ENCODE measurements at places on chromosomes 11 and 22. TPM values are rescaled to one million over a fixed set of nuclear protein-coding genes. Genes with fewer than 3 reads are reported as not detected.

Gene PDE2A
- total RNA-seq, result 16.2 TPM

Gene OR2AG1
- total RNA-seq, result not detected

GRCh38 chr11:111417766-111418435 lies 38.8 kb upstream of the POU2AF1 start:
- H3K36me3 ChIP-seq, result no peaks in the 10 kb centered on the region
- no peak overlapping the region for H3K4me3 ChIP-seq
- H3K27ac ChIP-seq, result peak overlapping the region; percentile 72
- DNase-seq, result peak; percentile 68

- no peaks in the 10 kb centered on the region for H3K4me1 ChIP-seq
- H3K36me3 ChIP-seq, result no peaks in the 10 kb centered on the region
- no peak for DNase-seq
- H3K27ac ChIP-seq, result no peak overlapping the region
Measured at GRCh38 chr11:106989078-106989455, 29.2 kb downstream of the GUCY1A2 start.

DNA sequence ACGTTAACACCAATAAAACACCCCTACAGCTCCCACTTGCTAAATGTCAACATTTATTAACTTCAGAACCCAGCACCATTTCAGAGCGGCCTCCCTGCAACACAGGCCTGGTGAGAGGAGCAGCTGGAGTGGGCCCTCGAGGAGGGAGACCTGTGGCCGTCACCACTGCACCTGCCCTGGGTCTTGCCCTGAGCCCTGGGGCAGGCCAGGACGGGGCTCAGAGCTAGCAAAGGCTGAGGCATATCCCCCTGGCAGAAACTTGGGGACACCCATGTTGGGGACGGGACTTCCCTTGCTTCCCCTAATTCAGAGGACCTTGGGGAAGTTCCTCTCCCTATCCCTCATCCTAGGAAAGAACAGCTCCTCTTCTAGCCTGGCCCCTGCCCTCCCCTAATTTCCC lies 137.3 kb upstream of the THY1 start:
- H3K27me3 ChIP-seq, result no peaks in the 10 kb centered on the region
- DNase-seq, result no peak

- no peak overlapping the region for H3K27ac ChIP-seq
- no peaks in the 10 kb centered on the region for H3K27me3 ChIP-seq
- DNase-seq, result peak; percentile 44
- no peaks in the 10 kb centered on the region for H3K36me3 ChIP-seq
- H3K4me1 ChIP-seq, result no peaks in the 10 kb centered on the region
- no peak overlapping the region for H3K4me3 ChIP-seq
Measured at GRCh38 chr22:26835929-26836528, 178.6 kb downstream of the MIAT start.

DNA sequence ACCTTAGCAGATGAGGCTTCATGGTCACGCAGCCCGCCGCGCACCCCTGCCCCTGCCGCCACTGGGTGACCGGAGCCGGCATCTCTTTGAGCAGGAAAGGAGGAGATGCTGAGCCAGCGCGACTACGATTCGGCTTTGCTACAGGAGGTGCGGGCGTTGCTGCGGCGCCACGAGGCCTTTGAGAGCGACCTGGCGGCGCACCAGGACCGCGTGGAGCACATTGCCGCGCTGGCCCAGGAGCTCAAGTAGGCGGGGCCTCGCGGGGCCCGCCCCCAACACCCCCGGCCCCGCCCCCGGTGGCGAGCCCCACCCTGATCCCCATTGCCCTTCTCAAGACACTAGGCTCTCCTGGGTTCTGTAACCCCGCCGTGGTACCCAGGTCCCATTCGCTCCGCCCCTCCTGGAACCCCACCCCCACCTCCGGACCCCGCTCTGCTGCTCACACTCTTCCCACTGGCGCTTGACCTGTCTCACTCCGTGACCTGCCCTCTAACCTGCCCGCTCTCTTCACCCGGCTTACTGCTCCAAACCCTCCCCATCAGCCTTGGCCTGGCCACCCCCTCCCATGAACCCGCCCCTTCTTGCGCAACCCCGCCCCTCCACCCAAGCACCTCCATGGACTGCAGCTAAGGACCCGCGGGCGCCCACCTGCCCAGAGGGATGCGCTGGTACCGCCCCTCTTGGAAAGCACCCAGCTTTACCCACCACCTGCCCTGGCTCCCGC lies 9.1 kb downstream of the CTSF start:
- peak; percentile 20 for DNase-seq
- H3K4me1 ChIP-seq, result peaks cover 6% of the 10 kb centered on the region
- no peaks in the 10 kb centered on the region for H3K36me3 ChIP-seq
- no peak overlapping the region for H3K27ac ChIP-seq
- H3K4me3 ChIP-seq, result no peak overlapping the region

Measured in transverse colon (tissue), 4 donors.